ENCODE measurements at places on chromosomes 11 and 22. TPM values are rescaled to one million over a fixed set of nuclear protein-coding genes. Genes with fewer than 3 reads are reported as not detected.
A peak's percentile ranks its signal among the peaks of the same experiment; 100 is the strongest.

GRCh38 chr22:34761111-34761510, 304.8 kb upstream of the ISX start:
- no peak for DNase-seq

The CLDN5 gene
- 170 TPM for total RNA-seq

The TMEM191C gene
- total RNA-seq: 4.0 TPM

DNA sequence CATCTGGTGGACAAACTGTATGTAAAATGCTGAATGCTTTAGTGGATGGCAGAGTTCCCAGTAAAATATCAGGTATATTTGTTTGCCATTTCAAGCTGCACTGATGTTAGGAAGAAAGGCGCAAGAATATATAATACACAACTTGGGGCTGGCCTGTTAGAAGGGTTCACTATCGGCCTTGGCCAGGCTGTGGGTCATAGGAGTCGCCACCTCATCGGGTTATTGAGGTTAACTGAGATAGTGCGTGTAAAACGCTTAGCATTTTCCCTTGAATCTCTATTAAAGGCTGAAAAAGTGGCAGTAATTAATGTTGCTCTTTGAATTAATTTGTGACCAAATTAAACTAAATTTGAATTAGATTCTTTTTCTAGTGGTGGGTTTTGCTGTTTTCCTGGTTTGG, 5.1 kb downstream of the FAM118A start:
- DNase-seq: no peak

- no peak for DNase-seq
Observed at GRCh38 chr22:27489178-27489675, 312.3 kb downstream of the MN1 start.

The MORC2 gene
- 24.6 TPM for total RNA-seq

- DNase-seq: no peak
Observed at GRCh38 chr11:680970-681369, 14.1 kb downstream of the DEAF1 start.

GRCh38 chr11:129319201-129319600, 56.4 kb upstream of the BARX2 start:
- peak; percentile 39 for DNase-seq

- no peak for DNase-seq
Observed at GRCh38 chr11:61969838-61970662, 2.6 kb upstream of the FTH1 start.

The UCP3 gene
- 4.1 TPM for total RNA-seq

DNA sequence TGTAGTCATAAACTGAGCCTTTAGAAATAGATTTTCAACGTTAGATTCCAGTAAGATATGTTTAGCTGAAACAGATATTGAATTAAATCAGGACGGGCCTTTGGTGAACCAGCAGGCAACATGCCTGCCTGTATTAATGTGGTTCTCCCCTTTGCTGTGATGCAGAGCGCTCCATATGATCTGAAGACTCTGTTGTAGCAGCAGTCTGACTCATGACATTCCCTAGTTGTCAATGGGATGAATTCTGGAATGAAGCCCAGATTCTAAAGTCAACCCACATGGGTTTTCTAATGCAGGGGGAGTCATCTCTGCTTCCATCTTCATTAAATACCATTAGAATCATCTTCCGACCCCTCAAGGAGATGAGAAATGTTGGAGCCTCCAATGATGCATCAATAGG, 864.5 kb downstream of the NTM start:
- DNase-seq: no peak

- no peak for DNase-seq
Observed at GRCh38 chr22:44759430-44760310, 7.3 kb downstream of the ARHGAP8 start.

- no peak for DNase-seq
Observed at GRCh38 chr22:46993633-46994032, 231.2 kb downstream of the TBC1D22A start.

The FGF19 gene
- not detected for total RNA-seq

GRCh38 chr22:39723899-39724351, 153.4 kb downstream of the CACNA1I start:
- DNase-seq: peak; percentile 78

DNA sequence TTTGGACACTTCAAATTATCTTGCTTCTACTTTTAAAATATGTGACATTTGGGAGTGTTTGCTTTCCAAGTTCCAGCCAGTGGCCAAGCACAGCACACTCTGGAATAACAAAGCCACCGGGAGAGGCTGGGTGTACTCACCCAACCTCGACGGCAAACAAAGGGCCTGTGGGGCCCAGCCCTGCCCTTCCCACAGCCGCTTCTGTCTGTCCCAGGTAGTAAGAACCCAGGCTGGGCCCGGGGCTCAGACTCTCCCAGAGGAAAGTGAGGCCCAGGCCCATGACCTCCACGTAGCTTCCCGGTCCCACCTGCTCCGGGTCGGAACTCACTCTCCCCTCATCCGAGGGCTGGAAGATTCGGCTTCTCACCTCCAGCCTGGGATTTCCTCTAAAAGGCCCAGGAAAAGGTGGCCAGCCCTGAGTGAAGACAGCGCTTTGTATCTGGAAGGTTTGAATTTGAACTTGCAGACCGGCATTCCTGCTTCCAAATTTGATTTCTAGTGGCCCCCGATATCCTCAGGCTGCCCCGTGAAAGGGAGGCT, 93.5 kb downstream of the CELSR1 start:
- DNase-seq: no peak

GRCh38 chr11:57315491-57315890, 9.3 kb downstream of the TNKS1BP1 start:
- DNase-seq: no peak

DNA sequence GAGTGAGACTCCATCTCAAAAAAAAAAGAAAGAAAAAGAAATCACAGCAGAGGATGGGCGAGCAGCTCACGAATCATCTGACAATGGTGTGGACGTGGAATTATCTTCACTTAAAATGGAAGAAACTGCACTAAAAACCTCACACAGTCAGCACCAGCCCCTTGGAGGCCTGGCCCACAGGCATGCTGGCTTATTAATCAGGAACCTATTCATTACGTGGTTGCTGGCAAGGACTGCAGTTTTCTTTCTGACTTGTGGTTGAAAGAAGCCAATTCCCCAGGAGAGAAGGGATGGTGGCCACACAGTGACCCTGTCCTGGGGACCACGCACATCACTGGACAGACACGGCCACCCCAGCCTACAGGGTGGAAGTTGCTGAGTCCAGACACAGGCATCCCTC, 401.1 kb downstream of the CTTN start:
- no peak for DNase-seq

DNA sequence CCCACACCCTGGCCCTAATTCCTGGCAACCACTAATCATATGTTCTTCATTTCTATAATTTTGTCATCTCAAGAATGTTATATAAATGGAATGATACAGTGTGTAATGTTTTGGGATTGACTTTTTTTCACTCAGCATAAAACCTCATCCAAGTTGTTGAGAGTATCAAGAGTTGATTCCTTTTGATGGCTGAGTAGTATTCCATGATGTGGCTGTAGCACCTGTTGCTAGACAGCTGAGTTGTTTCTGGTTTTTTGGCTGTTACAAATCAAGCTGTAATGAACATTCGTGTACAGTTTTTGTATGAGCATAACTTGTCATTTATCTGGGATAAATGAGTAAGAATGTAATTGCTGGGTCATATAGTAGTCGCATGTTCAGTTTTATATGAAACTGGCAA, 59.2 kb downstream of the LHFPL7 start:
- no peak for DNase-seq

- DNase-seq: peak; percentile 45
Observed at GRCh38 chr22:17586831-17587440, 23.6 kb downstream of the SLC25A18 start.

The TRAPPC4 gene
- 40.3 TPM for total RNA-seq

GRCh38 chr11:72824811-72825505, 10.7 kb downstream of the ATG16L2 start:
- DNase-seq: no peak

DNA sequence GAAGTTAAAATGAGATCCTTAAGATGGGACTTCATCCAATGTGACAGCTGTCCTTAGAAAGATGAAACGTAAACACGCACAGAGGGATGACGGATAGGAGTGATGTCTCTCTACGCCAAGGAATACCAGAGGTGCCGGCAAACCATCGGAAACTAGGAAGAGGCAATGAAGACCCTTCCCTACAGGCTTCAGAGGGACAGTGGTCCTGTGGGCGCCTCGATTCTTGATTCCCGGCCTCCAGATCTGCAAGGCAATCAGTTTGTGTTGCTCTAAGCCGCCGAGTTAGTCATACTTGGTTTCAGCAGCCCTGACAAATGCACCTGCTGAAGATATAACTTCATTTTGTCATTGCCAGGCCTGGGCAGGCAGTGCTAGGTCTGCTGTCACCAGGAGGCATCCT, 1455.1 kb downstream of the TBC1D22A start:
- DNase-seq: no peak

DNA sequence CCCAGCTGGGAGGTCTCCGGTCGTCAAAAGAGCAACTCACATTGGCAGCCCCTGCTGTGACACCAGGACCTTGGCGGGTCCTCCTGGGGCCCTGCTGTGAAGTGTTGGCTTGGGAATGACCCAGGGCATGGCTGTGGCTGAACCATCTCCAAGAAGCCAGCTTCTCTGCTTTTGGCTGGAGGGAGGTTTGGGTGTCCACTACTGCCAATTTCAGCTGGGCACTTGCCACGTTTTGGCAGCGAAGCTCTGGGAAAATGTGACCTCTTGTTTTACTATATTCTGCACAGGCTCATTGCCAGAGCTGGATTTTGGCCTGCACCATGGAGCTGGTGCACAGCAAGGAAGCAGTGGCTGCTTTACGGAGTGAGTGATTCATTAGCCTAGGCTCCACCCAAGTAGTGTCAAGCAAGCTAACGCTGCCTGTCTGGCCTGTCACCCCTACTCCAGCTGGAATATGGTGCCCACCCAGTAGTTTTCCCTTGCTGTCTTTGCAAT, 24.3 kb upstream of the SMCO4 start:
- no peak for DNase-seq

The HTR3A gene
- 0.42 TPM for total RNA-seq

- no peak for DNase-seq
Observed at GRCh38 chr11:110782616-110783015, 70.4 kb upstream of the ARHGAP20 start.

The PIK3IP1 gene
- total RNA-seq: 116 TPM

GRCh38 chr22:21568347-21569075, 997 bp downstream of the UBE2L3 start:
- DNase-seq: peak; percentile 80

DNA sequence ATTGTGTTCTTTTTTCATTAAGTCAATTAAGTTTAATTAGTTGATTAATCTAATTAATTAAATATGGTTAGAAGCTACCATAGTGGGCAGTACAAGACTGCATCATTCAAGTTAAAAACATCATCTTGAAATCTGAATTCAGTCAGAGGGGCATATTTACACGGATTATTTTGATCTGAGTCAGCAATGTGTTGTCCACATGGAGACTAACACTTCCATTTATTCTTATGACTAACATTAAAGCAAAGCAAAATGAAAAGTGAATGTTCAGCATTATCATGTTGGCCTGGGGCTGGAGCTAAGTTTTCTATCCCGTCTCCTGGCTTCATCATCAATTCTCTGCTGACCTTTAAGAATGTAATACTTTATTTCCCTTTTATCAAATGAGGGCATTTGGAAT, 17.3 kb downstream of the FLI1 start:
- no peak for DNase-seq

The MOGAT2 gene
- 0.21 TPM for total RNA-seq

The MYO7A gene
- 0.69 TPM for total RNA-seq

The OR2AG1 gene
- not detected for total RNA-seq

DNA sequence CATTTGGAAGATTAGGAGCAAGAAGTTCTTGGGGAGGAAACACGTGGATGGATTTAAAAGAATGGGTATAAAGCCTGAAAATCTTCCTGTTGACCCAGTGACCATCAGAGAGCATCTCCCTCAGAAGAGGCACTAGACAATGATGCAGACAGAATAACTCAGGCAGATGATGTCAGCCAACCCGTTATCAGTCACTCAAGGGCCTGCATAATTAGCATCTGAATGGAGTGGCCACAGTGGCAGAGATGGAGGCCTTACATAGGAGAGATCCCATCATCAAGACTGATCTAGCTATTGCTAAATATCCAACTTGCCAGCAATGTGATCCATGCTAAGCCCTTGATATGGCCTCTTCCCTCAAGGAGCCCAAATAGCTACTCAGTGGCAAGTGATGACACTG, 70.7 kb upstream of the CD82 start:
- DNase-seq: no peak

The PAMR1 gene
- 20.8 TPM for total RNA-seq

The TMEM9B gene
- 51.9 TPM for total RNA-seq

The CENPM gene
- 20.2 TPM for total RNA-seq

DNA sequence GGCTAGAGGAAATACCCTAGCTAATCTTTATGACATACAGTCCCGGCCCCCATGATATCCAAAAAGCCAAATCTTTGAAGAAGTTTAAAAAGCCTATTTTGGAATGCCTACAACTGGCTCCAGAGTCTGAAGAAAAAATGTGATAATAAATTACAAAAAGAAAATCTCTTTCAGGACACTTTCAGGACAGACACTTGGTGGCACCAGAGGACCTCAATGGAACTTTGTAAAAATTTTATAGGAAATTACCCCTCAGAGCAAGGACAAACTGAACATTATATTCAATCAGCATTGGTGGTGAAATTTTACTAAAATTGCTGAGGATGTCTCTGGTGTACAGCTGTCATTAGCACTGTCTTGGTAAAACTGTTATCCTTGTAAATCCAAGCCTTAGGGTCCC, 81.0 kb downstream of the CCDC73 start:
- DNase-seq: no peak

The EXPH5 gene
- total RNA-seq: 122 TPM

- DNase-seq: peak; percentile 74
Observed at GRCh38 chr11:2380807-2381350, 3.8 kb downstream of the CD81 start.
